LNCaP clone FGC (cell line): ENCODE measurements at places on chromosomes 5 and 9.

DNA sequence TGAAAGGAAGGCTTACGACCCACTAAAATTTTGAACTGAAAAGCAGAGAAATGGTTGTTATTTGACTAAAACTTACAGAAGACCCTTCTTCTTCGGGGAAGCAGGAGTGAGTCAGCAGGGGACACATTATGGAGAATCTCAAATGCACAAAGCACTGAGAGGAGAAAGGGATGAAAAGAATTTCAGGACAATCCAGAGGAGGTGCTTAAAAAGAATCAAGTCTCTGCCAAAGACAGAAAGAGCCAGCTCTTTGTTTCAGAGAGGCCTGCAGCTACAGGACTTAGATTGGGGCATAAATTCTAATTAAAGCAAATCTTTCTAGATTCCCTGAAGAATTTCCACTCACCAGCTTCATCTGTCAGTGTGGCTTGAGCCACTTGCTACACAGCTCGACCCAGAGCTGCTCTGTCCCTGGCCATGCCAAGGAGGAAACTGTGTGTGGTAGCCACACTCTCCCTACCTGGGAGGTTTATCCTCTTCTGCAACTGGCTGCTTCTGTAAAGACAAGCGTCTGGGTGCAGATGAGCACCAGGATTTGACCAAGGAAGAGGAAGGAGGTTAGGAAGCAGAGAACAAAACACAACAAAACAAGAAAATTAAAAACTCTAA is 89.9 kb downstream of the SEMA5A start:
- no peak for DNase-seq

- no peak for DNase-seq
Measured at GRCh38 chr5:108564441-108564840, 182.5 kb upstream of the FBXL17 start.

GRCh38 chr9:27653957-27654356 is 80.7 kb upstream of the C9orf72 start:
- no peak for DNase-seq

DNA sequence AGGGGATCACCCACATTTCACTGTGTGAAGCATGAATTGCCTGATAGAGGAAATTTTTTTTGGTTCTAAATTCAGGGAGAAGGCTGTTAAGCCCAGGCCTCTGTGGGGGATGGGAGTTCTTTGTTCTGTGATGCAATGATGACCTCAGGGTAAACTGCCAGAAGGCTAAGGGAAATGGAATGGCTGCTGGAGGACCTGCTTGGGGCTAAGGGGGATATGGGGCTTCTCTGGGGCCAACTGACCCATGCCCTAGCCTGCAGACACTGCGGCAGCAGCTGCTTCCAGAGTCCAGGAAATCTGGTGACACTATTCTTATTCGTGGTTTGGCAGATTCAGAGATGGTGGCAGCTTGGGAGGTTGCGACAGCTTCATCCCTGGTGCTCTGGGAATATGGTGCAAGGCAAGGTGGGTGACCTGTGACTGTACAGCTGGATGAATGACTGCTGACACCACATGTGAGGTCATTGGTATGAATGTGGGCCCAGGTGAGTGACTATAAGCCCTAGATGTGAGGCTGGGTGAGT is 30.3 kb downstream of the VCP start:
- no peak for DNase-seq

GRCh38 chr5:174283211-174284005 is 237.9 kb downstream of the NSG2 start:
- DNase-seq, result no peak

DNA sequence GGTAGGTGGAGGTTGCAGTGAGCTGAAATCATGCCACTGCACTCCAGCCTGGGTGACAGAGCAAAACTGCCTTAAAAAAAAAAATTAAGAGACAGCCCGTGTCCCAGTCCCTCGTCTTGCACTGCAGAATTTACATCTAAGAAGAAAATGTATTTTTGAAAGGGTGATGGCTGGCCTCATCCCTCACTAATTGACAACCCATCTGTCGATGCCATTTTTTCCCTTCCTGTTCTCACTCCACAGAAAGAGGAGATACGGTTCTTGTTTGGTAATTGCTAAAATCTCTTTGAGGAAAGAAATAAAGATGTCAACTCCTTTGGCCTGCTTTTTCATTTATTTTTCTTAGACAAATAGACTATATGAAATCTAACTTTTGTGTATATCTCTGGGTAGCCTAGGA is 2.4 kb upstream of the LSM11 start:
- DNase-seq, result no peak

- DNase-seq, result no peak
Measured at GRCh38 chr9:129473523-129474244, 147.2 kb downstream of the C9orf50 start.

DNA sequence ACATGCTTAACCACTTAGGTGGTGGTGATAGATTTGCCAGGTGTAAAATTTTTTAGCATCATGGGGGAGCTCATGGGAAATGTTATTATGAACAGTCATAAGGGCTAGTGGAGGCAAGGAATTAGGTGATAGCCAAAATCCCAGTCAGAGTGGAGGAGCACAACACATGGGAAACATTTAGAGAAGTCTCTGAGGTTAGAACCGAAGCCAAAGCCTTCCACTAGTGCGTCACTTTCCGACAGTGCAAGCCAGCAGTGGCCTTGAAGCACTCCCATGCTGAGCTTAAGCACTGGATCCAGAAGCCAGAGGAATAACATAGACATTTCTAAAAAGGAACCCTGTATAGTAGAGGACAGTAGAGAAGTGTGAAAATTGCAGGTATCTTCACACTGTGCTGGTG is 101.5 kb upstream of the SNX2 start:
- no peak for DNase-seq

DNA sequence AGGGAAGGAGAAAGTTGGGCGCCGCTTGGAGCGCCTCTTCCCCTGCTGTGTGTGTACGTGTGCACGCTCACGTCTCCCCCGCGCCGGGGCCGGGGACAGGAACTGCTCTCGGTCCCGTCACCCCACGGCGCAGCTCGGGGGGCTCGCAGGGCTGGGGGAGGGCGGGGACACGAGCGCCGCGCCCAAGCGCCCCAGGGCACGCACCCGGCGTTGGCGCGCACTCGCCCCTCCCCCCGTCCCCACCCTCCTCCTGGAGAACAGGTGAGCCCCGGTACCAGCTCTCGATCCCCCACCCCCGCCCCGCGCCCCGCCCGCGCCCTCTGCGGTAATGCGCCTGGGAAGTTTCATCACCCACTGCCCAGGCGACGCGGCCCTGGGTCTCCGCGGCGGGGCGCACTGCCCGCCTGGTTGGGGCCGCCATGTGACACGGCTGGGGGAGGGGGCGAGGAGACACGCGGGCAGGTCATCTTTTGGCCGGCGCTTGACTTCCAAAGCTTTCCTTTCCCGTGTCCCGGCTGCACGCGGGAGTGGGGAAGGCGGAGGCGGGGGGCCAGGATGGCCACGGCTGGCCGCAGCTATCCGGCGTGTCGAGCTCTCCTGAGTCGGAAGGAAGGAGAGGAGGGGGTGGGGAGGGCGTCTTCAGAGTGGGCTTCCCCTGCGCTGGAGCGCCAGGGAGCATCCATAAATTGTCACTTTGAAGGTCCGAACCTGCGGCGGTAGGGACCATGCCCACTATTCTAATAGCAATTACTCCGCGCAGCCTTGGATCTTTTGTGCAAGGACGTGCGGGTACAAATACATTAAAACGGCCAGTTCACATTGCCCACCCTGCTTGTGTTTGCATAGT is 1.5 kb upstream of the STC2 start:
- DNase-seq, result peak; percentile 42

DNA sequence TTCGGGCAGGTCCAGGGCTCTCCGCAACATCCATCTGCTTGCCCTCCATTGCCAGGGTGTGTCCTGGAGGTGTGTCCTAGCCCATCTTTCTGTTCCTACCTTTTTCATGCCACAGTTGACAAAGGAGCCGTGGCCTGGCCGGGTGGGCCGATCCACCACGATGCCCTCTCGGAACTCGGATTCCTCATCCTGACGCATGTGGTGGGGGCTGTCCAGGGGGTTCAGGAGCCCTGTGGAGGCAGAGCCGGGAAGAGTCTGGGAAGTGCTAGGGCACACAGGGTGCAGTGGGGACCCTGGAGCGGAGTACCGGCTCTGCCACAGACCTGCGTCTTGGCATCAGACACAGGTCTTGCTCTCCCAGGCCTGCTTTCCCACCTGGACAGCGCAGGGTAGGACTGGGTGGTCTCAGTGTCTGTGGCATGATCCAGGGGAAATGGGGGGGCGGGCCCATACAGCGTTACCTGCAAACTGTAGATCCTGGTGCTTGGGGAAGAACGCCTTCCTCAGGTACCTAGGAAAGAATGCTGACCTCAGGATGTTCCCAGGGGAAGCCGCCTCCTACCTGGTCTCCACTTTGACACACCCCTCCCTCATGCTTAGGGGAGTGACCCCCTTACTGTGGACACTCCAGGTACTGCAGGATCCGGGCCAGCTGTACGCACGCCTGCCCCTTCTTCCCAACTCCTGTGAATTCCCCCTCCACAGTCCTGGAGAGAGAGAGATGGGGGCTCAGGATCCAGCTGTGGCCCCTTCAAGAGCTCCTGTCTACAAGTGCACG is 3.5 kb downstream of the SPOUT1 start:
- DNase-seq, result no peak

DNA sequence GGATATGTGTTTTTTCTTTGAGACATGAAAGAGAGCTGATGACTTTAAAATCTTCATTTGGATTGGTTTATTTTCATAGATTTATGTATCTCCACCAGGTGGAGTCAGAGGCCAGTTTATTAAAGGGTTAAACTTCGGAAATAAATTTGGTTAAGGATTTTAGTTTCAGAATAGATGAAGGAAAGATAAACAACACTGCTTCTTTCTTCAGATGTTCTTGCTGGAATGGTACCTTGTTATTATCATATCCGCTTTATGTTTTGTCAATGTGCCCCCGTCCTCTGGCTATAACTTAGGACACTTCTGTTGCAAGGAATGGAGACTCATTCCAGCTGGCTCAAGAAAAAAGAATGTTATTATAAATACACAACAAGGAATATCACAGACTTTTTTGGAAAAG is 81.2 kb downstream of the ALDH1A1 start:
- no peak for DNase-seq
